ENCODE measurements at places on chromosomes 6 and 20.
A peak's percentile ranks its signal among the peaks of the same experiment; 100 is the strongest.

DNA sequence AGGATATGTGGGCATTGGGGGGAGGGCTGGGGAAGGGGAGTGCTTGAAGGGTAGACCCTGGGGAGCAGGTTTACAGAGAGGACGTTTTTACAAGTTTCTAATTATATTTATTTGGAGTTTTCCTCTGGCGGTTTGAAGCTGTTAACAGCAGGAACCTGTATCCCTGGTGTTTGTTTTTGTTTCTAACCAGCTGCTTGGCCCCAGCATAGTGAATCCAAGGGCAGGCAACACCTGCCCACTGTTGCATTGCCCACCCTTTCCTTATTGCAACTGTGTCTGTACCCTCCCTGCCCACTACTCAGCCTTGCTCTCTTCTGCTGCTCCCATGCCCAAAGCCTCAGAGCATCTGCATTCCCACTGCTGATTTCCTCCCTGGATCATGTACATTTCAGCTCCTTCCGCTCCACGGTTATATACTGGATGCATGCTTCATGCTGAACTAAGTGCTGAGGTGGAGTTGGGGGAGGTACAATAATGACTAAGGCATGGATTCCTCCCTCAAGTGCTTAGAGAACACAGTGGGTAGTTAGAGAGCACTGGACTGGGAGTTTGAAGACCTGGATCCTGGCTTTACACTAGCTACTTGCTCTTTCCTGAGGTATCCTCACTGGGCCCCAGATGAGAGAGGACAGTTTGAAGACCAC, 6.0 kb downstream of the SCUBE3 start:
- no peak for DNase-seq

GRCh38 chr6:122736163-122736562, 43.4 kb upstream of the FABP7 start:
- no peak for DNase-seq

GRCh38 chr6:110358553-110359160, 508 bp upstream of the METTL24 start:
- DNase-seq = no peak

- no peak for DNase-seq
These were observed 28.6 kb downstream of the NOL4L start for GRCh38 chr20:32556312-32557184.

DNA sequence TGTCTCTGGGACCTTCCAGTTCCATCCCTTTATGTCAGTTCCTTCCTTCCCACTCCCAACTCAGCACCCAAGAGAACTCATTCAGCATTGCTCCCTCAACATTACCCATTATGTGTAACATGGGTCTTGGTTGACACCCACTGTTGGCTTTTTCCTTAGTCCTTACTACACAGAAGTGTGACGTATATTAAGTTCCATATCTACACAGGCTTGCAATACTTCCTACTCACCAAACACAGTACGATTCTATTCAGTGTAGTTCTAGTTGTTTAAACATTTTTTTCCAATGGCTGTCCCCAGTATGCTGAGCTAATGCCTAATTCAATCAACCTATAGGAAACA, 37.7 kb downstream of the ARHGAP18 start:
- DNase-seq = no peak

DNA sequence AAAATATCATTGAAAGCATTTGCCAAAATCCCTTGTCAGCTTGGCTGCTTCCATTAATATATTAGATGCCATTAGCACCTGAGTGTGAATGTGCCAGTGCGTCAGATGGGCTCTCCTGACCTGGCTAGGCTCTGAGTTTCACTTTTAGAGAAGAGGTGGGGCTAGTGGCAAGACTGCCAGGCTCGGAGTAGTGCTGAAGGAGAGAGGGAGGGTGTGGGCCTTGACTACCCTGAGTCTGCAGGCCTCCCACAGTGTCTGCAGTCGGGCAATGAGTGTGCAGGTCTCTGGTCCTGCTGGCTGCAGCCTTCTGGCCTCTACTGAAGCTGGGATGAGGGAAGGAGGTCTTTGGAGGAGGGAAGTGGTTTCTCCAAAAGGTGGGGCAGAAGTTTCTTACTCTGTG, 34.6 kb upstream of the PNPLA1 start:
- DNase-seq = no peak

GRCh38 chr6:154592199-154592860, 81.8 kb upstream of the CNKSR3 start:
- no peak for DNase-seq

- peak; percentile 17 for DNase-seq
These were observed 671 bp downstream of the EFHC1 start for GRCh38 chr6:52420668-52421358.

- DNase-seq = no peak
These were observed 18.5 kb upstream of the ERVFRD-1 start for GRCh38 chr6:11129908-11130565.

DNA sequence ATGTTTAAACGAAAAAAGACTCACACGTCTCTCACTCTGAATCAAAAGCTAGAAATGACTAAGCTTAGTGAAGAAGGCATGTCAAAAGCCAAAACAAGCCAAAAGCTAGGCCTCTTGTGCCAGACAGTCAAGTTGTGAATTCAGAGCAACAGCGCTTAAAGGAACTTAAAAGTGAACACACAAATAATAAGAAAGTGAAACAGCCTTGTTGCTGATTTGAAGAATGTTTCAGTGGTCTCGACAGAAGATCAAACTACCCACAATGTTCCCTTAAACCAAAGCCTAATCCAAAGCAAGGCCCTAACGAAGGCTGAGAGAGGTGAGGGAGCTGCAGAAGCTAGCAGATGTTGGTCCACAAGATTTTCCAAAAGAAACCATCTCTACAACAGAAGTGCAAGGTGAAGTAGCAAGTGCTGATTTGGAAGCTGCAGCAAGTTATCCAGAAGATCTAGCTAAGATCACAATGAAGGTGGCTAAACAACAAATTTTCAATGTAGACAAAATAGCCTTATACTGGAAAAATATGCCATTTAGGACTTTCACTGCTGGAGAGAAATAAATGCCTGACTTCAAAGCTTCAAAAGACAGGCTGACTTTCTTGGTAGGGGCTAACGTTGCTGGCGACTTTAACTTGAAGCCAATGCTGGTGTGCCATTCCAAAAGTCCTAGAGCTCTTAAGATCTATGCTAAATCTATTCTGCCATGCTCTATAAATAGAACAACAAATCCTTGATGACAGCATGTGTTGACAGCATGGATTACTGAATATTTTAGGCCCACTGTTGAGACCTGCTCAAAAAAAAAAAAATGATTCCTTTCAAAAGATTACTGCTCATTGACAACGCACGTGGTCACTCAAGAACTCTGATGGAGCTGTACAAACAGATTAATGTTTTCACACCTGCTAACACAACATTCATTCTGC, 40.3 kb downstream of the SEC63 start:
- no peak for DNase-seq

Data from left lung (tissue), 14 donors.